ENCODE measurements at places on chromosomes 12 and 14.

GRCh38 chr14:47917344-47917954, 242.0 kb upstream of the MDGA2 start:
- DNase-seq = no peak

- peak; percentile 25 for DNase-seq
Observed at GRCh38 chr12:24596768-24597388, 352.0 kb downstream of the BCAT1 start.

GRCh38 chr14:33554988-33555387, 395.9 kb downstream of the EGLN3 start:
- DNase-seq = no peak

DNA sequence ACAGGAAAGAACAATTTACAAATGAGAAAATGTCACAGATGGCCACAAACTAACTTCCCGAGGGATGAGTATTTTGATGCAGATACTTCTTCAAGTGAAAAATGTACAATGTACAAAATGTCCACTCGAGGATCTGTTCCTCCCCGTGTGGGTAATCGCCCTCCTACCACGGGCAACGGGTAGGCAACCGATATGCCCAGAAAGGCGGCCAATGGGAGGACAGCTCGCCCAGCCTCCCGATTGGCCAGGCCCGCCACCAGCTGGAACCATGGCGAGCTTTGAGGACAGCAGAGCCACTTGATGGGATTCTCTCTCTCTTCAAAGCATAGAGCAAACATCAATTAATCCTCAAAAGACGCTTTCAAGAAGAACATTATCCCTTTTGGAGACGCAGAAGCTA, 42.3 kb downstream of the DPF3 start:
- DNase-seq = no peak

DNA sequence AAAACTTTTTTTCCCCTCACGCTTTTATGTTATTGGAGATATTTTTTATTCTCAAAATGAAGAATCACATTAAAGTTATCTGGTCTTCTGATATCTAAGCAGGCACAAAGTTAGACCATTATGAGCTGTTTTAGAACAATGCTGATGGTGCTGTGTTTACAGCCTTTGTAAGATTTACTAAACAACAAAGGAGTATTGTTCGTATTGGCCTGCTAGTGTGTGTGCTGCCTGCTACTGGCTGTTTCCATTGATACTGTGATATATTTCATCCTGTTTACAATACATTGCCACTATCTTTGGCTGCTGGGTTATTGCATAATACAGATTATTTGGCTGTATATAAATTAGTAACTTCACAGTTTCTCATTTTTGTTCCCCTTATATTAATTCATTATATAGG, 220.8 kb downstream of the ITPR2 start:
- DNase-seq = no peak

DNA sequence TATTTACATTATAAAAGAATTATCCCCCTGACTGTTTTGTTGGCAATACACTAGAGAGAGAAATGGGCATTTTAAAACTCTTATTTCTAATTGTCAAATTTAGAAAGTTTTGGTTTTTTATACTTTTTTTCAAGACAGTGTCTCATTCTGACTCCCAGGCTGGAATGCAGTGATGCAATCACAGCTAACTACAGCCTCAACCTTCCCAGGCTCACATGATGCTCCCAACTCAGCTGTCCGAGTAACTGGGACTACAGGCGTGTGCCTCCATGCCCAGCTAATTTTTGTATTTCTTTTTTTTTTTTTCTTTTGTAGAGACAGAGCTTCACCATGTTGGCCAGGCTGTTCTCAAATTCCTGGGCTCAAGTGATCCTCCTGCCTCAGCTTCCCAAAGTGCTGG, 8.3 kb upstream of the OR11H6 start:
- DNase-seq = no peak

DNA sequence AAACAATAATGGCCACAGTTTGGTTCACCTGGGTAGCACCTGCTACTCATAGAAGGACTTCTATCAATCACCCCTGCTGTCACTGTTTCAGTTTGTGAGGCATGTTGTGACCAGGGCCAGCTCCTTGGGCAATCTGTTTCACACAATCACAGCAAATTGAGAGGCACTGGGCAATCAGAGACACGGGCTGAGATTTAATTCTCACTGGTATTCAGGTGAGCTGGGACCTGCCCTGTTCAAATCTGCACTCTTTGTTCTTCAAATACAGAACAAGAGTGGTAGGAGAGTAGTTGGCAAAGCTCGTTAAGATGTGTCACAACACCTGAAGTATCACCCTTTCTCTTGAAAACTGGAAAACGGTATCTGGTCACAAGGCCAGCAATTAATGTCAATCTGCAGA, 57.8 kb upstream of the NAP1L1 start:
- no peak for DNase-seq

DNA sequence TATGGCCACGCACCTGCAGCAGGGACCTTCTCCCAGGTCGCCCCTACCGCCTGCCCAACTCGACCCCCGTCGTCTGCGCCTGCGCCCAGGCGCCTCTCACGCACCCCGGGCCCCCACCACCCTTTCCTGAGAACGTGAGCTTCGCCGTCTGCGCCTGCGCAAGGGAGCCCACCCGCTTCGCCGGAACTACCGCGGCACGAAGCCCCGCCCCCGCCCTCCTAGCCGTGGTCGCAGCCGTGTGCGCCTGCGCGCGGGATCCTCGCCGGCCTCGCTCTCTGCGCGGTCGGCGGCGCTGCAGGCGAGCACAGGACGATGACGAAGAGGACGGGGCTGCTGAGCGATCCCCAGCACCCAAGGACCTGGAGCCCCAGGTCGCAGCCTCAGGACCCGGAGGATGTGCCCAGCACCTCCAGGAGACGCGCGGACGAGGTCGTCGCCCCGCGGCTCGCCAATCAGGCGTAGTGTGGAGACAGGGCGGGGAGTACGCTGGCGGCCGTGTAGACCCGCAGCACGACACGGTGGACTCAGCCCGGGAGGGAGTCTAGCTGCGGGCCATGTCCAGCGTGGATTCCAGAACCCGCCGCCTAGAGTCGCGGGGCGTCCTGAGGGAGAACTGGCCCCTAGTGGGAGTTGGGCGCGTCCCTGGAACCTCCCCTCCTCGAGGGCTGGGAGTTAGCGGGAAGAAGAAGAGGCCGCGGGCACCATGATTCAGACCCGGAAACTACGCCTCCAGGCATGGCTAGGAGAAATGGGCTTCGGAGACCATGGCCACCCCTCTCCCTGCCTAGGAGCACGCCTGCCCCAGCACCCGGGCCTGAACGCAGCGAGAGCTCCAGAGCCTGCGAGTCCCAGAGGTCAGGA, 1120.8 kb upstream of the TMEM132C start:
- DNase-seq = no peak

DNA sequence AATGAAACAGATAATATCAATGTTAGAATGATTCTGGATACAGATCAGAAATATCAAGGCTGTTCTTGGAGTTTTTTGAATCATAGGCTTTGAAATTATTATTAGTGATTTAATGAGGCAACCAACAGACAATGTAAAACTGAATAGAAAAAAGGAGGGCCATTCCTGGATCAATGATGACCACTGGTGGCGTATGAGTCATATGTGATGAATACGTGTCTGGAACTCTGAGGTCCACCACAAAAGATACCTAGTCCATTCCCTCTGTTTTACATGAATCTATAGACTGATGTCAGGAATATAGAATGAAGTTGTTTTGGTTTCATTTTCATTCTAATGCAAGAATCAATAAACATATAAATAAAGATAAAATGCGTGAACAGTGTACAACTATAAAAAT, 78.3 kb upstream of the RTL1 start:
- DNase-seq = no peak

DNA sequence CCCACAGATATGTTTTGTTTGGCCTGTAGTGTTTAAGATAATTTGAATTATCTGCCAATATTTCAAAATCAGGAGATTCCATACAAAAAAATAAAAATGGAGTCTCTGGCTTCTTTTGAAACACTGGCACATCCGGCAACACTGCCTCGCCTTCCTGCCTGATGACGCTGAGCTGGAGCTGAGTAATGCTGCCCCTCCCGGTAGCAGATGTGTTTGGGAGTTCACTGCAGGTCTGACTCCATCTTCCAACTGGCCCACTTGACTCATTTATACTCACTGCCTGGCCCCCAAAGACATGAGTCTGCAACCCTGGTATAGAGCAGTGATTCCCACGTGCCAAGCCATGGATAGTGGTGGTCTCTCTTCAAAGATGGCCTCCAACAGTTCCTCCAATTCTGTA, 7.4 kb downstream of the CIT start:
- DNase-seq = peak; percentile 36

DNA sequence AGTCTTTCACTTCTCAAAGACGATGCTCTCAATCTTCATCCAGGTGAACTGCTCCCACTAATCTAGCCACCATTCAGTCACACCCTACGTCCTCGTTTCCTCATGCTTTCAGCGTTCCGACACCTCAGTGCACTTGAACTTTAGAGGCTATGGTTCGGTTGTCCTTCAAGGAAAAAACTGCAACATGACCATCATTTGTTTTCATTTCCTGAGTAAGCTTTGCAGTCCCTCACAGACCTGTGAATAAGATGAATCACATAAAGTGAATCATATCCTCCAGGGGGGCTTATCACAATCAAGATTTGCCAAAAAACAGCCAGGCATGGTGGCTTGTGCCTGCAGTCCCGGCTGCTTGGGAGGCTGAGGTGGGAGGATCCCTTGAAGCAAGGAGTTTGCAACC, 80.2 kb downstream of the TMCC3 start:
- no peak for DNase-seq

DNA sequence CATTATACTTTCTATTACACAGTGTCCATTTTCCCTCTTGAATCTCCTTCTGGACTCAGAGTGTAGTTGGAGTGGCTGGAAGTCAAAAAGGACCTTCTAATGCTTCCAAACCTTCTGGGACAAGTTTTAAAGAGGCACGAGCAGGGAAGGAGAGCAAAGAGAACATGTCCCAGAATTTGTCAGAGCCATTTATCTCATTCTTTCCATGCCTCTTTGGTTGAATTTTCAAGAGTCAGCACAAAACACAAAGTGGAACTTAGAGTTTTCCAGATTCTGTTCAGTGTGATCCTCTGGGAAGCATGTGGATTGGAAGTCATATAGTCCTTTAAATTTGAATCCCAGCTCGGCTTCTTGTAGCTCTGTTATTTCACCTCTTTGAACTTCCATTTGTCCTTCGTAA, 138.2 kb upstream of the PWP1 start:
- no peak for DNase-seq

DNA sequence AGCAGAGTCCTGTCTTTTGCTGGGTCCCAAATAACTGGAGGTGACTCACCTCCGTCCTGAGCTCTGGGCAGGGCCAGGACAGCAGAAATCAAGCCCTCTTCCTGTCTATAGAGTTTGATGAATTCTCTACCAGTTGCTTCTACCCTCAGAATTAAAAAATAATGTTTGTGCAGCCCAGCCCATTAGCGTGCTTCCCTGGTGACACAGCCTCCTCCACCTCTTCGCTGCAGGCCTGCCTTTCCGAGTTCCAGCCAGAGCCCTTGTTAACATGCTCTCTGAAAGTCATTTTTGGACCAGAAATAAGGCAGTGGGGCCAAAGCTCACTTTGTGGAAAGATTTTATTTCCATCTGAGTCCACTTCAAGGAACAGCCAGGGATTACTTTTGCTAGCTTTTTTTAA, 94.0 kb downstream of the TBX5 start:
- no peak for DNase-seq

- DNase-seq = no peak
Observed at GRCh38 chr12:68270358-68270757, 17.0 kb upstream of the IL22 start.

DNA sequence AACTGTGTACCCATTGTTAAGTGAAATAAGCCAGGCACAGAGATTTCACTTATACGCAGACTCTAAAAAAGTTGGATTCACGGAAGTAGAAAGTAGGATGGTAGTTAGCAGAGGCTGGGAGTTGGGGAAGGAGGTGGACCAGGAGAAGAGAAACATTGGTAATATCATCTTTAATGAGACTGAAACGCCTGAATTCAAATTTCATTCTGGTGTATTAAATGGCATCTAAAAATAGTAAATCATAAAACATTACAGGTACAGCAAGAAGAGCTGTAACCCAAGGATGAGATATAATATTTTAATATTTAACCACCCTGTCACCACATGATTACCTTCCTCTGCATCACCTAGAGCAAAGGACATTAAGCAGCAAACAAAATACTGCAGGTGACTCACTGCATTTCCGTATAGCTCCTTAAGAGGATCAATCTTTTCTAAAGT, 99.4 kb downstream of the EPS8 start:
- DNase-seq = no peak

DNA sequence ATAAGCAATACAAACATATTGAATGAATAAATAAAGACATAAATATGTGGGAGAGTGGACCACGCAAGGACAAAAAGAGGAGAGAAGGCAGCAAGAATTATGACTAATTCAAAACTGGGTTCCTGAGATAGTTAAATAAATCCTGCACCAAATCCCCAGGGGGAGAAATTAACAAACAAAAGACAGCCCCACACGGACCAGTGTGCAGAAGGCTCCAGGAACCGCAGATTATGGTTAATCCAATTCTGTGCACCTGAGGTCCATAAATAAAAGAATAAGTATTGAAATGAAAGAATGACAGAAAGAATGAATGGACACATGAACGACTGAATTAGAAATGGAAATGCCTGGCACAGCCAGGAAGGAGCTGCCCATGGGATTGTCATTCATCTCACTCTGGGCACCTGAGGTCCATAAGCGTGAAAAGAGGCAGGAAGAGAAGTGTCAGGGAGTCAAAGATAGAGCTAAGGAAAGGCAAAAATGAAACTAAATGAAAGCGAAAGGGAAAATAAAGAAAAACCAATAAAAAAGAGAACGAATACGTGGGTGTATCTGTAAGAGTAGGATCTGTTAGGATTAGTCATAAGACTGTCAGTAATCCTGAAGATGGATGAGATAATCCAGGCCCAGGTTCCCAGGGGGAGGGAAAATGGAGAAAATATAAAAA, 23.3 kb downstream of the MEG3 start:
- DNase-seq = no peak

DNA sequence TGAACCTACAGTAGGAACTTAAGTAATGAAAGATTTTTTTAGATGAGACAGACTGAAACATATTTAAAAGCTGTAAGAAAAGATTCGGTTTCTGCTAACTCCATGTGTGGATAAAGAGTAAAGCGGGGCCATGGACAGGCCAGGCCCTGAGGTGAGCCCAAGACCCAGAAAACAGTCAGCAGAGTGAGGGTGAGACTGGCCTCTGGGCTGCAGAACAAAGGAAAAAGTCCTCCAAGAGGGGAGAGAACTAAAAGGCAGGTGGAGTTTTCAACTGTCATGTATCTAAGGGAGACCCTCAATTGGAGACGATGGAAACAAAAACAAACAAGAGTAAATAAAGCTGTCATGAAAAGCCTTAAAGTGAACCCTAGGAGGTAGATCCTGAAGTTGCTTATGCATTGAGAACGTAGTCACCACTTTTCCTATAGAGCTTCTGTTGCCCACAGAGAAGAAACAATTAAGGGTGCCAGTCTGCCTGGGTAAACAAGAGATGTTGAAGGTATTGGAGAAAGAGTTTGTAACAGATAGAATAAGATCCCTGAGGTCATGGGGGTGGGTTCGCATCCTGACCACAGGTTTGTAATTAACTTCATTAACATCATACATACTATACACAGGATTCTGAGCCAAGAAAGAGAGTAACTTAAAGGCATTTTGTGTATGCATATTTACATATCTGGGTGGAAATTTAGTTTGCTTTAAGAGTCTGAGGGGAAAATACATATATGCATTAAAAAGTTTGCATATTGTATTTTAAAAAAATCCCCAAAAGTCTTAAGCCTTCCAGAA, 268.7 kb upstream of the PDE3A start:
- DNase-seq = no peak

GRCh38 chr14:55800156-55800785, 220.3 kb downstream of the KTN1 start:
- DNase-seq = no peak

Data from NCI-H460 (cell line).